GM04504 (cell line): ENCODE measurements at places on chromosomes 3 and 15.
A peak's percentile ranks its signal among the peaks of the same experiment; 100 is the strongest.

- DNase-seq, result peak; percentile 63
Measured at GRCh38 chr3:171838218-171838720, 4.9 kb upstream of the TMEM212 start.

- peak; percentile 71 for DNase-seq
Measured at GRCh38 chr3:13513051-13513912, 33.2 kb downstream of the HDAC11 start.

DNA sequence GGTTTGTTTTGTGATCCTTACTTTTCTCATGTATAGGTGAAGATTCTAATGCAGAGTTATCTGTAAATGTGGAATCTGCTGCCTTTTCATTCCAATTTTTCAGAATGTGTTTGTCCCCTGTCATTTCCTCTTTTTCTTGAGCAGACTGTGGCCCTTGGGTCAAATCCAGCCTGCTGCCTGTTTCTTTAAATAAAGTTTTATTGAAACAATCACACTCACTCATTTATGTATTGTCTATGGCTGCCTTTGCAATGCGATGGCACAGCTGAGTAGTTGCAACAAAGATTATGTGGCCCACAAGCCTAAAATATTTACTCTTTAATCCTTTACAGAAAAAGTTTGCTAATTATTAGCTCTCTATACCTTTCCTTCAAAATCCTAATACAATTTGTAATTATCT is 116.3 kb upstream of the NPHP3 start:
- no peak for DNase-seq

- no peak for DNase-seq
Measured at GRCh38 chr3:15726043-15726442, 71.7 kb downstream of the ANKRD28 start.

GRCh38 chr15:41873711-41874110 is 20.1 kb downstream of the SPTBN5 start:
- no peak for DNase-seq
